ENCODE measurements at places on chromosomes 1 and 21.

DNA sequence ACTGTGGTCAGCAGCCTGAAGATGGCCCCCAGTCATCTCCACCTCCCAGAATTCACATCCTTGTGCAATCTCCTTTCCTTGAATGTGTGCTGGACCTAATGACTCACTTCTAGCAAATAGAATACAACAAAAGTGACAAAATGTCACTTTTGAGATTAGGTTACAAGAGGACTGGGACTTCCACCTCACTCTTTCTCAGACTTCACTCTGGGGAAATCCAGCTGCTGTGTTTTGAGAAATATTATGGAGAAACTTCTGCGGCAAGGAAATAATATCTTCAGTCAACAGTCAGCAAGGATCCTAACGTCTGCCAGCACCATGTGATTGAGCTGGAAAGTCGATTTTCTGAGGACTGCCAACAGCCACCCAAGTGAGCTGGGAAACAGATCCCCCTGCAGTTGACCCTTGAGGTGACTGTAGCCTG is 70.5 kb upstream of the GADD45A start:
- no peak for DNase-seq

DNA sequence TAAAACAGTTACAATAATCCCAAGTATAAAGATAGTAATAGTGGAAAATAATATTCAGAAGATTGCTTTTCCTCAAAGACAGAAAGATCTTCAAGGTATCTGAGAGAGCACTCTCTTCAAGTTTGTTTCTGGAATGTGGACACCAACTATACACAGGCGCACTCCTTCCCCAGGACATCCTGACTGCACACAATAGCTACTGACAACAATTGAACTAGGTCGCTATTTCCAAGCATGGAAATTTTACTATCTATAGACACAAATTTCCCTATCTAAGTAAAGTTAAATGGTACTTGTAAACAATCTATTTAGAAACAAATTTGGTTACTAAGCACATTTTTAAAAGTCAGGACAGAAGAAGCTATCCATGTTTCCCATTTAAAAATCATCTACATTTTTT is 19.1 kb downstream of the ARHGAP29 start:
- DNase-seq: no peak

- no peak for DNase-seq
These were observed 95.6 kb downstream of the ASH1L start for GRCh38 chr1:155466996-155467395.

DNA sequence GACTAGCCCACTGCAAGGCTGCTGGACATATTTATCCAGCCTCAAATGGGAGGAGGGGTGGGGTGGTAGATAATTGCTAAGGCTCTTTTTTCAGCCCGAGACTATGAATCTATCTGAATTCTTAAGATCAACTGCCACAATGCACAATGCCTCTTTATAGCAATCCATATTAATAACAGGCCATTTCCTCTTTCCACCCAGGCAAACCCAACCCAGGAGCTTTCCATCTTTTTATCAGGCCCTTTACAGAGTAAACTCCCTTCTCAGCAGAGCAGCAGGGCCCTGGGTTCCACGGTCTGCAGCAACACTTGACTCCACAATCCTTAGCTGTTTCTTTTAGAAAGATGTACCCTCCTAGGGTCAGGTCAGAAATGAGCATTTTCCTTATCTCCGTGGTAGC is 806 bp downstream of the DDOST start:
- no peak for DNase-seq

DNA sequence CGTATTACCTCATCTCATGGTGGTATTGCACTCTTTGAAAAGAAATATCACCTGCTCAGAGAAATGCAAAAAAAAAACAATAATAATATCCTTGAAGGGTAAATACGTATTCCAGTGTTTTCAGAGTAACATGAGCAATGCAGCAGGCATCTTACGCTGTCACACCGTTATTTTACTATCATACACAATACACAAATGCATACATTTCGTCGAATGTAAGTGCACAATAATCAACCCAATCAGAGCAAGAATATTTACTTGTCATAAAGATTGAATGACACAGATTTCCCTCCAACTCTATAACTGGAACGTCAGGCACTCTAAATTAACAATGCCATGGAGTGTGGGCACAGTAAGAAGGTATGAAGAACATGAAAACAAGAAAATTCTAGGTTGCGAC is 1050.1 kb downstream of the PLA2G4A start:
- DNase-seq: no peak

- no peak for DNase-seq
These were observed 34.5 kb downstream of the PARP1 start for GRCh38 chr1:226373376-226373775.

- DNase-seq: no peak
These were observed 8.9 kb downstream of the CD1D start for GRCh38 chr1:158189624-158190023.

GRCh38 chr1:229208481-229208880 is 62.4 kb upstream of the RAB4A start:
- no peak for DNase-seq
